ENCODE measurements at places on chromosomes 5 and 9.

- no peak for DNase-seq
These were observed 3.9 kb downstream of the MLLT3 start for GRCh38 chr9:20618361-20618802.

GRCh38 chr5:150058480-150059126 lies 27.8 kb downstream of the CSF1R start:
- peak; percentile 61 for DNase-seq

GRCh38 chr9:20984506-20984905 lies 46.9 kb downstream of the HACD4 start:
- no peak for DNase-seq

GRCh38 chr5:156815988-156816599 lies 34.0 kb upstream of the PPP1R2B start:
- DNase-seq, result no peak

GRCh38 chr5:181217111-181217802 lies 5.8 kb upstream of the TRIM41 start:
- DNase-seq, result no peak
